ENCODE measurements at places on chromosomes 4 and X.

DNA sequence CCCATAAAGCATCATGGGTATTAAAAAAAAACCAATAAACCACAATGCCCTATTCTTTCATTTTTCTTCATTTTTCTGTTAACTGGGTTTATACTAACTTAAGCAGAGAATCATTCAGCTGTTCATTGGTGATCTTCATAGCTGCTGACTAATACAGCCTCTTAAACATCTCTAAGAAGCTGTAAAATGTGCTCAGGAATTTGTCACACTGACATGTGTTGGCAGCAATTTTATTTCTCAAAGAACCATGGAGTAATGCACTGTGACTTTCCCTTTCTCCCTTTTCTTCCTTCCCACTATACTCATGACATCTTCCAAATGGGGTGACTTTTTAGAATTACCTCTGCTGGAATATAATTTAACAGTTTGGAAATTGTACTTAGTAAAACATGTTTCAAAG is 315.4 kb downstream of the ANTXR2 start:
- no peak for DNase-seq

DNA sequence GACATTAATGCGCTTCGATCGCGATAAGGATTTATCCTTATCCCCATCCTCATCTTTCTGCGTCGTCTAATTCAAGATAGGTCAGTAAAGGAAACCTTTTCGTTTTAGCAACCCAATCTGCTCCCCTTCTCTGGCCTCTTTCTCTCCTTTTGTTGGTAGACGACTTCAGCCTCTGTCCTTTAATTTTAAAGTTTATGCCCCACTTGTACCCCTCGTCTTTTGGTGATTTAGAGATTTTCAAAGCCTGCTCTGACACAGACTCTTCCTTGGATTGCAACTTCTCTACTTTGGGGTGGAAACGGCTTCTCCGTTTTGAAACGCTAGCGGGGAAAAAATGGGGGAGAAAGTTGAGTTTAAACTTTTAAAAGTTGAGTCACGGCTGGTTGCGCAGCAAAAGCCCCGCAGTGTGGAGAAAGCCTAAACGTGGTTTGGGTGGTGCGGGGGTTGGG is 528 bp upstream of the FGF2 start:
- DNase-seq = no peak

- DNase-seq = no peak
These were observed 92.2 kb upstream of the RAPGEF2 start for GRCh38 chr4:159010563-159011260.

DNA sequence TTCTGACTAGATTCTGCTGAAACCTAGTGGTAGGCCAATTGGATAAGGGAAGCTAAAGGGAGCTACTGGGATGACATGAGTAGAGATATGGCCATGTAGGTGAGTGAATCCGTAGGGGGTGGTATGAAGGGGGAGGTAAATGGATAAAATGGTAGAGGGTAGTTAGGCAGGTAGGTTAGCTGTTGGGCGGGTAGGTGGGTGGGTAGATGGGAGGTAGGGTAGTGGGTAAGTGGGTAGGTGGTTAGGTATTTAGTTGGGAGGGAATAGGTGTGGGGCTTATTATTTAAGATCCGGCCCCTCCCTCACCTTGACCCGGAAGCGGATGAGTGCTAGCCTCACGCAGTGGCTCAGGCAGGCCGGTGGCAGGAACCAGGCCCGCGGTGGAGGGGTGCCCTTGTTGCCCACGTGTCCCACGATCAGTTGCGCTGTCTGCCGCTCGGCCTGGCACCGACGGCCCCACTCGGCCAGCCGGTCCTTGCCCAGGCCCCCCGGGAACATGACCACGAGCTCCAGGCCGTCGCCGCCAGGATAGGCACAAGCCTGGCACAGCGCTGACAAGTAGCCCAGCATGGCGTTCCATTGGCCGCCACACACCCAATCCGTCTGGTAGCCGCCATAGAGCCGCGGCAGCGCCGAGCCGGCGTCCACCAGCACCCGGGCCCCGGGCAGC is 725 bp downstream of the FAM120C start:
- DNase-seq = peak; percentile 72

GRCh38 chrX:39834600-39834999 is 263.2 kb downstream of the BCOR start:
- no peak for DNase-seq

DNA sequence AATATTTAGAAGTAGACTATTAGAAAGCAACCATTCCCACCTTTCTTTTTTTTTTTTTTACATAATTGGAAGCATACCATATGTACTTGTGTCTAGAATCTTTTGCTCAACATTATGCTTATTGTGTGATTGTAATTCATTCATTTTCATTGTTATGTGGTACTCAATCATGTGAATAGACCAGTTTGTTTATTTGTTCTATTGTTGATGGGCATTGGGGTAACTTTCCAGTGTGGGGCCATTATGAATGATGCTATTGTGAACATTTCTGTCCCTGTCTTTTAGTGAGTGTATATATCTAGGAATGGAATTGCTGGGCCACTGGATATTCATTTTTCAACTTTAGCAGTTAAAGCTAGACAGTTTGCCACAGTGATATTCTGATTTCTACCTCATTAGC is 62.5 kb upstream of the MCUB start:
- DNase-seq = no peak

GRCh38 chr4:18202486-18202885 is 180.9 kb upstream of the LCORL start:
- DNase-seq = no peak

GRCh38 chr4:10671366-10671765 is 13.2 kb downstream of the CLNK start:
- DNase-seq = no peak

DNA sequence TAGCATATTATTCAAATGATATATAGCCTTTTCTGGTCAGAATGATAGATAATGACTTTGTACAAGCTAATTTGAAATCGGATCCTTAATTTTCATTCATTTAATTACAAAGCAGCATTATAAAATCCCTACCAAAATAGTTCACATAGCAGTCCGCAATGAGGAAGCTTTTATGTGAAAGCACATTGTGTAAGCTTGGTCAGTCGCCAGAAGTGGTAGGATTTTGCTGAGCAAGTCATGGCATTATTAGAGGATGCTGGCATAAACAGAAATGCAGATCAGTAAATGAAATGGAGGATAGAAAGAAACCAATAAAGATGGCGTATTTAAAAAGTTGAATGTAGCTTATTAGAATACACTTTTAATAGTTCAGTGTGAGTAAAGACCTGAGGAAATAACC is 93.2 kb upstream of the DIAPH2 start:
- no peak for DNase-seq

- DNase-seq = no peak
These were observed 72.7 kb upstream of the EDNRA start for GRCh38 chr4:147408189-147408588.

DNA sequence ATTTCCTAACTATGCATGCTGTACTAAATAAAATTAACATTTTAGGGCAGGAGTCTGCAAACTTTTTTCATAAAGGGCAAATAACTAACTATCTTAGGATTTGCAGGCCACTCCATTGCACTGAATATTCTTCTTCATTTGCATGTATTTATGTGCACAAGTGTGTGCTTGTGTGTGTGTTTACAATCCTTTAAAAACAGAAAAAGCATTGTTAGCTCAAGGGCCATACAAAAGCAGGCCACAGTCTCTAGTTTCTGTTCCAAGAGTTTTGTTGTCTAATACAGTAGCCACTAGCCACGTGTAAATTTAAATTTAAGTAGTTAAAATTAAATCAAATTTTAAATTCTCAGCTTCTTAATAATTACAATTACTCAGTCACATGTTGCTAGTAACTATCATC is 621.8 kb downstream of the TMA16 start:
- no peak for DNase-seq

- DNase-seq = no peak
These were observed 1250.7 kb downstream of the RAPGEF2 start for GRCh38 chr4:160353548-160353947.

GRCh38 chrX:8939322-8939721 is 94.6 kb downstream of the FAM9B start:
- no peak for DNase-seq

GRCh38 chrX:31423609-31424189 is 351.9 kb upstream of the FTHL17 start:
- no peak for DNase-seq

DNA sequence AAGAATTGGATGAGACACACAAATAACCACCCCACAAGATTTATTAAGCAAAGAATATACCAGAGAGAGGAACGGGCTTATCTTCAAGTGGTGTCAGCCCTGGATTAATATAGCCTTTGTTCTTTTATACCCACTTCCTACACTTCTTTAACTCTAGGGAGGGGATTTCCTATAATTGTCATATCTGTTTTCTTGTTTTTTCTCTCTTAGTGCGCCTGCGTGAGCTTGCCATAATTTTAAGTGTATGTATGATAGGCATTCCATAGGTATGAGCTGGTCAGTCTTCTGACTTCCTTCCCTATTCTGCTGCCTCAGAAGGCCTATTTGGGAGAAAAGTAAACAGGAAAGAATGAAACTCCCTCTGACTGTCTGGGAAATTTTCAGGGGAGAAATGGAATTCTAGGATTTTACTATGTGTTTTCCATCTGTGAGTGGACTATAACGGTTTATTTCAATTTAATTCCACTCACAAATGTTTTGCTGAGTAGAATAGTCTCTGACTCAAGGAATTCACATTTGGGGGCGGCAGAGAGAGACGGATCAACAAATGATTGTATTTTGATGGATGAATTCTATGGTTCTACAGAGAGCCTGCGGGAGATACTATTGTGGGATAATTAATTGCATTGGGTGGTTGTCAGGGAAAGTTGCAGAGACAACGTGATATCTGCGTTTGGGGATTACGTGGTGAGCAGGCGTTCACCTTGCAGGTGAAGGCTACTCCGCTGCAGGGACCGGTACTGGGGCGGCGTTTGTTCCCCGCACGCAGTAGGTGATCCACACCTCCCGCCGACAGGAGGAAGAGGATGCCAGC is 626 bp upstream of the CEP135 start:
- peak; percentile 39 for DNase-seq

- no peak for DNase-seq
These were observed 30.9 kb downstream of the RNF212 start for GRCh38 chr4:1082215-1083182.

- DNase-seq = no peak
These were observed 36.3 kb upstream of the PLAC8 start for GRCh38 chr4:83150653-83151330.

GRCh38 chrX:63758011-63758410 is 27.0 kb downstream of the ARHGEF9 start:
- DNase-seq = no peak

- DNase-seq = no peak
These were observed 41.9 kb downstream of the HELQ start for GRCh38 chr4:83413676-83414075.

DNA sequence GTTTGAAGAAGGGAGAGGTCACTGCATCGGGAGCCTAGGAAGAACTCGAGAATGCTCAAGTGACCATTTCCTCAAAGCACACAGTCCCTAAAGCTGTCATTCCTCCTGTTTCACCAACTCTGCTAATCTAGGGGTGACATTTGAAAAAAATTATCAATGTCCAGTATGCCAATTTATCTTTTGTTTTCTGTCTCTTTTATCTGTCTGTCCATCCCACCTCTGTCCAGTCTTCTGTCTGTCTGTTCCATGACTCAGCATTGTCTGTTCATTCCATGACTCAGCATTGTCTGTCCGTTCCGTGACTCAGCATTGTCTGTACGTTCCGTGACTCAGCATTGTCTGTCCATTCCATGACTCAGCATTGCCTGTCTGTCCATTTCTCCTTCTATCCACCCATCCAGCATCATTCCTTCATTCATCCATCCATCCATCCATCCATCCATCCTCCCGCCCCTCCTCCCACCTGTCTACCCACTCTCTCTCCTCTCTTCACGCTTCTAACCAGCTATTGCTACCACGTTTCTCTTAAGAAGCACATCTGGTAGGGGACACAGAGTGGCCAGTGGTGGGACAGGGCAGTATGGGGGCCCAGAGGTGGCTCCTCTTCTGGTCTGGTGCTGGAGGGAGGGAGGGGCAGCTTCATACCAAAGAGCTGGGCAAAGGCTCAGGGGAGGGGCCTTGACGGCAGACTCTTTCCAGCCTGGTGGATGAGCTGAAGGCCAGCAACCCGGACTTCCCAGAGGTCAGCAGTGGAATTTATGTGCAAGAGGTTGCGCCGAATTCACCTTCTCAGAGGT is 34.1 kb downstream of the HTRA3 start:
- DNase-seq = no peak

GRCh38 chrX:101691835-101692234 is 32.2 kb upstream of the ARMCX2 start:
- DNase-seq = no peak

GRCh38 chr4:3836756-3837601 is 70.8 kb downstream of the ADRA2C start:
- peak; percentile 50 for DNase-seq

- DNase-seq = no peak
These were observed 11.3 kb downstream of the APBB2 start for GRCh38 chr4:41202820-41203568.

DNA sequence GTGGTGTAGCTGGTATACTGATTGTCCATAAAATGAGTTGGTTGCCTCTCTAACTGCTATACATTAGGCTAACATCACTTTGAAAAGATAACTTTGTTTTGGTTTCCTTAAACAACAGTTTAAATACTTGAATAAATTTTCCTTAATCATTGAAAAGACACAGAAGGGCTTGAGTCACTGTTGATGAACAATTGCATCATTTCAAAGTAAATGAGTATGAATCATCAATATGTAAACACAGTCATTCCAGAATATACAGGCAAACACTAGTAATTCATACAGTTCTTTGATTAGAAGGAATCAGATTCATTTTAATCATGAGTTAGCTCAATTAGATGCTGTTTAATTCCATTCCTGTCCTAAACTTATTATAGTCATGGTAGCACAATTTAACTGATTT is 160.6 kb downstream of the AFF2 start:
- no peak for DNase-seq

GRCh38 chr4:149574971-149575370 is 240.7 kb downstream of the IQCM start:
- no peak for DNase-seq

DNA sequence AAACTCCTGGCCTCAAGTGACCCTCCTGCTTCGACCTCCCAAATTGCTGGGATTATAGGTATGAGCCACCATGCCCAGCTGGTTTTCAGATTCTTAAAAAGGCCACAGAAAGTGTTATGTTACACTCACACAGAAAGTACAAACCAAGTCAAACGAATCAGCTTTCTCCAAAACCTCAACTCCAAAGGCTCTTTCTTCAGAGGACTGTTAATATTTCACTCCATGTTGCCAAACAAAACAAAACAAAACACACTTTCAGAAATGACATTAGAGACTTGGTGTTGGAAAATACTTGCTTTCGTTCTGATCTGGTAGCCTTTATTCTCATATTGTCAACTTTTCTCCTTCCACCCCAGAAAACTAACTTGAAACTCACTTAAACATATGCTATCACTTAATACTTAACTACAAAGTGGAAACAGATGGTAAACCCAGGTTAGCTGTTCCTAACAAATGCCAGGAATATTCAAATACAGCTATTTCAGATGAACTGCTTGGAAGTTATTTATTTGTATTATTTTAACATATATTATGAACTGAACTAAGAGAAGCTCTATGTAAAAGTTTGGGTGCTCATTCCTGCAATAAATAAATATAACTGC is 34.7 kb downstream of the RLIM start:
- no peak for DNase-seq

- no peak for DNase-seq
These were observed 5.2 kb upstream of the GK2 start for GRCh38 chr4:79413032-79413885.

GRCh38 chr4:164221631-164222030 is 532.3 kb upstream of the SMIM31 start:
- no peak for DNase-seq

- no peak for DNase-seq
These were observed 24.5 kb downstream of the REPS2 start for GRCh38 chrX:16970977-16971376.

GRCh38 chrX:111164728-111165127 is 68.7 kb downstream of the PAK3 start:
- DNase-seq = no peak

GRCh38 chr4:83151651-83152050 is 37.1 kb upstream of the PLAC8 start:
- DNase-seq = no peak

Data from stimulated activated CD8-positive, alpha-beta memory T cell treated with anti-CD3 and anti-CD28 coated beads, Interleukin-4, amount 100 ng/mL, for 48 hours (primary cell).